ENCODE measurements at places on chromosomes 12 and 14.

DNA sequence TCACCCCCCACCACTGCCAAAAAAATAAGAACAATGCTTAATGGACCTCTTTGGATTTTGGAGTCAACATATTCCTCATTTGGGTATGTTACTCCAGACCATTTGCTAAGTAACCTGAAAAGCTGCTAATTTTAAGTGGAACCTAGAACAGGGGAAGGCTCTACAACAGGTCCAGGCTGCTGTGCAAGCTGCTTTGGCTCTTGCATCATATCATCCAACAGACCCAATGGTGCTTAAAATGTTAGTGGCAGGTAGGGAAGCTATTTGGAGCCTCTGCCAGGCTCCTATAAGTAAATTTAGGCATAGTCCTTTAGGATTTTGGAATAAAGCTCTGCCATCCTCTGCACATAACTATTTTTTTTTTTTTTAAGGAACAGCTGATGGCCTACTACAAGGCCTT is 132.2 kb upstream of the PMCH start:
- no peak for DNase-seq

GRCh38 chr12:112381406-112381882 is 787 bp downstream of the HECTD4 start:
- peak; percentile 35 for DNase-seq

DNA sequence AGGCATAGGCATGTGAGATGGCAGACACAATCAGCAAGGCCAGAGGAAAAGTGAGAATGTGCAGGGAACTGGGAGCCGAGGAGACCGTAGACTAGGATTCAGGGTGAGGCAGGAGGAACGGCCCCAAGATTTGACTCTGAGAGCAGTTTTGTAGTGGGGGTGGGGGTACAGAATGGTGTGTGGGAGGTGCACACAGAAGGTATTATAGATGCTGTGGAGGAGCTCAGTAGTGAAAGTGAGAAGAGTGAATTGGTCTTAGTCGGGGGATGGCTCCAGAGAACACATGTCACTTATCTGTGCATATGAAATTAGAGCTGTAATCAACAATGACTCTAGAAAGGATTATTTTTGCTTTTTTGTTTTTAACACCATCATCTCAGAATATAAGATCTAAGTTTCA is 11.9 kb downstream of the ZNF664 start:
- DNase-seq: no peak

DNA sequence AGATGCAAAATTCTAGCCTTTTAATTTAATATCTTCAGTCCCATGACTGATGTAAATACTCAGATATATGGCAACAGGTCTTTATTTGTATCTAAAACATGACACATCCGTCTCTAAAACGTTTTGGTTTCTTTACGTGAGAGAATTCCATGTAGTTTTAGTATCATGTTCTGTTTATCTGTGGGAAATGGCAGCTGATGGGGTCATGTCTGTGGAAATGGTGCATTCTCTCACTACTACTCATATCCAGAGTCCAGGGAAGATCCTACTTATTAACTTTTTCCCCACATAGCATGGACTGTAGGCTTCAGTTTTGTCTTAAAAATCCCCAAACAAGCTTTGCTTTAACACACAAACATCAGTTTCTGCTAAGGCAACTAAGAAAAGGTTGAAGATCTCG is 53.8 kb downstream of the SPTLC2 start:
- no peak for DNase-seq

- DNase-seq: no peak
Observed at GRCh38 chr14:61581340-61581739, 114.0 kb upstream of the HIF1A start.

- DNase-seq: peak; percentile 40
Observed at GRCh38 chr12:2876431-2877046, 435 bp downstream of the FOXM1 start.

- no peak for DNase-seq
Observed at GRCh38 chr12:57025196-57025595, 8.9 kb upstream of the TAC3 start.

- no peak for DNase-seq
Observed at GRCh38 chr12:31431721-31432240, 105.8 kb upstream of the SINHCAF start.

GRCh38 chr14:36818246-36818645 is 156.6 kb downstream of the PAX9 start:
- no peak for DNase-seq

- no peak for DNase-seq
Observed at GRCh38 chr12:66648033-66648735, 30.7 kb downstream of the GRIP1 start.

- DNase-seq: peak; percentile 95
Observed at GRCh38 chr12:52372216-52373154, 5.2 kb upstream of the KRT85 start.

GRCh38 chr14:103846543-103847450 is 578 bp downstream of the PPP1R13B start:
- peak; percentile 60 for DNase-seq

- no peak for DNase-seq
Observed at GRCh38 chr14:51847489-51847796, 13.0 kb upstream of the GNG2 start.

DNA sequence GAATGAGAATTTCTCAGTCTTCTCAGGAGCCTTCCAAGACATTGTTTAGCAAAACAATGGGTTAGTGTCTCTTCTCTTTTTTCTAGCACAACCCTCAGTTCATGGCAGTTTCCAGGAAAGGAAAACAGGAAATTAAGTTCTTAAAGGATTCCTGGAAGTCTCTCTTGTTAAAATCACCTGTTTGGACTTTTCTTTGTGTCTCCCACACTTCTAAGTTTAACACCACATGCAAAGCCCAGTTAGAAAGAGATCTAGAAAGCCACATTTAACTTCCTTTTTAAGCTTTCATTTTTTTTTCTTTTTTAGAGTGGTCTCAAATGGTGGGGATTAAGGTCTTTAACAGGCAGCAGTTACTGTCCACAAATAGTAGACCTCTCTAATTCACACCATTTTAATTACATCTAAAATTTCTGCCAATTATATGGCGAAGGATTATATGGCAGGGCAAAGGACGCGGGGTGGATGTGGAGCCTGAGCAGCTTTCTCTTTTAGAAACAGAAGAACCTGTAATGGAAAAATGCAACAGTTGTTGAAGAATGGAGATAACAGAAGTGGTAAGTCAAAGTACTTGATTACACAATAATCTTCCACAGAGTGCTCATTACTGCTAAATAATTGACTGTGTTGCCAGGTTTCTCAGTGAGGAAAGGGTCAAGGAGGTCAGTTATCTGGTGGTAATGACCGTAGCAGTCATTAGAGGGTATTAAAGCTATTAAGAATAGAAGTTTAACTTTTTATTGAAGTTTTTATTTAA is 298.6 kb downstream of the AKAP6 start:
- DNase-seq: no peak

DNA sequence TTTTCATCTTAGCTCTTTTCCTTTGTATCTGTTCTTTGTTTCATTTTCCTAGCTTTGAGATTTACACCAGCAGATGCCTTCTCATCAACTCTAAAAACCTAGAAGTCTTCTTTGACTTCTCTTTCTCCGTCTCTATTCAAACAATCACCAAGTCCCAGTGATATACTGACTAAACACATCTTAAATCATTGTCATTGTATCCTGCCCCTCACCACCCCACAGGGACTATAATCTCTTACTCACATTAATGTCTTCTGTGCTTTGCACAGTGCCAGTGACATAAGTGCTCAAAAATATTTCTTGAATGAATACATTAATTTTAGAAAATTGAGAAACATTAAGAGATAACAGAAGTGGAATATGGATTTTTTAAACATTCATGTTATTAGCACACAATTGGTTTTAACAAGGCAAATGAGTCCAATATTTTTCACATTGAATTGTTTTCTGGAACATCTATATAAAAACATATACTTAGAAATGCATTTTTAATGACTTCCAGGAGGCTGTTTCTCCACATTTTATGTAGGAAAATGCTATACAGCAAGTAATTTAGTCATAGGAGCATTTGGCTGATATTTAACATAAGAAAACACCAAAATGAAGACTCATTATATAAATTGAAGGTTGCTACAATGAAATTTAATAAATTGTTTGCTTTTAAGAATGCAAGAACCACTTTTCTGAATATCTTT is 472.8 kb upstream of the PRICKLE1 start:
- DNase-seq: no peak

- DNase-seq: no peak
Observed at GRCh38 chr12:112258926-112259325, 123.3 kb downstream of the HECTD4 start.

GRCh38 chr12:19276767-19277166 is 147.2 kb downstream of the PLEKHA5 start:
- no peak for DNase-seq

- no peak for DNase-seq
Observed at GRCh38 chr14:102140750-102141145, 1.1 kb downstream of the WDR20 start.

- no peak for DNase-seq
Observed at GRCh38 chr12:48882972-48883304, 17.3 kb upstream of the RND1 start.

DNA sequence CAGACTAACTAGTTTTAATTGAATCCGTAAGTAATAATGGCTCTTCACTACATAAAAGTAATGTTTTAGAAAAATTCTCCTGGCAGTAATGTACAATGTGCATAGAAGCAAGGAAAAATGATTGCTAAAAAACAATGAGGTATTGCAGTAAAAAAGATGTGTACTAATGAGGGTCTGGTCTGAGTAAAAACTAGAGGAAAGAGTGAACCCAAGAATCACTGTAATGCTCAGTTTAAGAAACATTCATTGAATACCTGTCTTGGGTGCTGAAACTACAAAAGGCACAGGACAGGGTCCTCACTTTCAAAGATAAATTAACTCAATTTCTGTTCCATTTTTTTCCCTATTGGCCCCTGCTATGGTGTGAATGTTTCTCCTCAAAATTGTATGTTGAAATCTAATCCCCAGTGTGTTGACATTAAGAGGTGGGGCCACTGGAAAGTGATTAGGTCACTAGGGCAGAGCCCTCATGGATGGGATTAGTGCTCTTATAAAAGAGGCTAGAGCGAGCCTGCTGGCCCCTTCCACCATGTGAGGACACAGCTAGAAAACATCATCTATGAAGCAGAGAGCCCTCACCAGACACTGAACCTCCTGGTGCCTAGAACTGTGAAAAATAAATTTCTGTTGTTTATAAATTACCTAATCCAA is 51.6 kb downstream of the RPS6KA5 start:
- no peak for DNase-seq

DNA sequence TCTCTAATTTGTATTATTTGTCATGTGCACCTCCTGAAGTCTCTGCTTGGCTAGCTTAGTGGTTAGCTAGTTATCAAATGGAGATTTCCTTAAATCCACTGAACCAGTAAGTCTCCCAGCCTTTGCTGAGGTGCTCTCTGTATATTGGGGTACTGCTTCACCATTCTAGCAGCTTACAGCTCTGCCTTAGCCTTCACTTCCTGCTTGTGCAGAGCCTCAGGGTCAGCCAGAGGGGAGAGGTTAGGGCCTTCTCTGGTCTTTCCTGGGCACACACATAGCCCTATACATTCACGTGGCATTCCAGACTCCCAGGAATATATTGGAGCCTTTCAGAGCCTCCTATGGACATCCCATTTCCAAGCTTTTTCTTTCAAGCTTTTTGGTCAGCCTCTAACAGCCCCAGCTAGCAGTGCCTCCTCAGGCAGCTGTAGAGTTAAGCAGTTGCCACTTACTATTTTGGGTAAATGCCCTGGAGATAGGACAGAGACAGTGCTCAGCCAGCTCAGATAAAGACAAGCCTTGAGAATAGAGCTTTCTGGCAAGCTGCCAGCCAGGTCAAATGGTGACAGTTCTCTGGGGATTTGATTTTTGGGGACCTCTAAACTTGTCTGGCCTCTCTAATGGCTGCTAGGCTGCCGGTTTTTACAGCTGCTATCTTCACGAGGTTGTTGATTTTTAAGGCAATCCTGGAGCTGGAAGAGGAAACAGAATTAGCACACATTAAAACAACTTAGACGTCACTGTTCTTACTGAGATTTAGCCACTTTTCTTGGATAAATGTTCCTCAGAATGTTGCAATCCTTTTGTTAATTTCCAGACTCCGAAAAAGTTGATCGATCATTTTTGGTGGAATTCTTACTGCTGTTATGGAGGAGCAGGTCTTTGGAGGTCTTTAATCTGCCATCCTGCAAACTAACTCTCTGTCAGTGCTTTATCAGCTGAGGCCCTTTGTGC is 32.9 kb downstream of the FBXW8 start:
- DNase-seq: no peak

DNA sequence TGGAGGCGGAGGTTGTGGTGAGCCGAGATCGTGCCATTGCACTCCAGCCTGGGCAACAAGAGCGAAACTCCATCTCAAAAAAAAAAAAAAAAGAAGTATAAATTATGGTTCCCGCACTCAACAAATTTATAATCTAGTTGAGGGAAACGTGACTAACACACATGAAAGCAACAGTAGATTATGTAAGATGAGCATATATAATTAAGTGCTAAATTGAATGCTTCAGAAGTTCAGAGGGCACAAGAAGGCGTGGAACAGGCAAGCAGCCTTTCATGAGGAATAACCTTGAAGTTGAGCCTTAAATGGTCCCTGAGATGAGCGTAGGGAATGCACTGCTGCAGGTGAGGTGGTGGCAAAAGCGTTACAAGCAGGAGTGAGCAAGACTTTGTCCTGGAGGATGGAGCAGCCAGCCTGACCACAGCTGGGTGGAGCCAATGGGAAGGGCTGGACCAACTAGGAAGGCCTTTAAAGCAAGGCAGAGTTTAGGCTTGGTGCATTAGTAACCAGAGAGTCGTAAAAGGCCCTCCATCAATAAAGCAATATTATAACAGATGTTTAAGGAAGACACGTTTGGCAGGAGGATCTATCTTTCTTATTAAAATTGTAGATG is 30.6 kb upstream of the TUBA1A start:
- DNase-seq: no peak

DNA sequence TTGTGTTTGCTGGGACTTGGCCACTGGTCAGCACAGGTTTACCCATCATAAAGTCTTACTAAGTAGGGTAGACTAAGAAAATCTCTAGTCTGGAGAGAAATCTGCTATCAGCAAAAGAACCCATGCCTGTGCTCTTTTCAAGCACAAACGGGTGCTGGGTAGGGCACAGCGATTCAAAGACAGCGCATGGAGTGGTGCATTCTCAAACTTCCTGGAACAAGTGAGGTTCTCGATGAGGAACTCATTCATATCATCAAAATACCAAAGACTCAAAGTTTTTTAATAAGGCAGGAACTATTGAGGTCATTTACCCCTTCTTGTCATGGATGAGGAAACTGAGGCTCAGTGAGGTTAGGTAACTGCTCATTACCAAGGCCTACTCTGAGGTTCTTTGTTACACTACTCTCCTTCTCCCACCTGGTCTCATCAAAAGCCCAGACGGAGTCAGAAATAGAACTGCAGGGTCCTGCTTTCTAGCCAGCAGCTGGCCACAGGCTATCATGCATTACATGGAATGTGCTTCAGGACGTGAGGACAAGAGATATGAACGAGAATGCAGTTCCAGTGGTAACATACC is 390.3 kb downstream of the ZFP36L1 start:
- DNase-seq: no peak

GRCh38 chr12:58502226-58502625 is 418.1 kb downstream of the LRIG3 start:
- DNase-seq: no peak

GRCh38 chr12:22640851-22641250 is 15.9 kb downstream of the ETNK1 start:
- no peak for DNase-seq
